ENCODE measurements at places on chromosomes 2 and 18.

DNA sequence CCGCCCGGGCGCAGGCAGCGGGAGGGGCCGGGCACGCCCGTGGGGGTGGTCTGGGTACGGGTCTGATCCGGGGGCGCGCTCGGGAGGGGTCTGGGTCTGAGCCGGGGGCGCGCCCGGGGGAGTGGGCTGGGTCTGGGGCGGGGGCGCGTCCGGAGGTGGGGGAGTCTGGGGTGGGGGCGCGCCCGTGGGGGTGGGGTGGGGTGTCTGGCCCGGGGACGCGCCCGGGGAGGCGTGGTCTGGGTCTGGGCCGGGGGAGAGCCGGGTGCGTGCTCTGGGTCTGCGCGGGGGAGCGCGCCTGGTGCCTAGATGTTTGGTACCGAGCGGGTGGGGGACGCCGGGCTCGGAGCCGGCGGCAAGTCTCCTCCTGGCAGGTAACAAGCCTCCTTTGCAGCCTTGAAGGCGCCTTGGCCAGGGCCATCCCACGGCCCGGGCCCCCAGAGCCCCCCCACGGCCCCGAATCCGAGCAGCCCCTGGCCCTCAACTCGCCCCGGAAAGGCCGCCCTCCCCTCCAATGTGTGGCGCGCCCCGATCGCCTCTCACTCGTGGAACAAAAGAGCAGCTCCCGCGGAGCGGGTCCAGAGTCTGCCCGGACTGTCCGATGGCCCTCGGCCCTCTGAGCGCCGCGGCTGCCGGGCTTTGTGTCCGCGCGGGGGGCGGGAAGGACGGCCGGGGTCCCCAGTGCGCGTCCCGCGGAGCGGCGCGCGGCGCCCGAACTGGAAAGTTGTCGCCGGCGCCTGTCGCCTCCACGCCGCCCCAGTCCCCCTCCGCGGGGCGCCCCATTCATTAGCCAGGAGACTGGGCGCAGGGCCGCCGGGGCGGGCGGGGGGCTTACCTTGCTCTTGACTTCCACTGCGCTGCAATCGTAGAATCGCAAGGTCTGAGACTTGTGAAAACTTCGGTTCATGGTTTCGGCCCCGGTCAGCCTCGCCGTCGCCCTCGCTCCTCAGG lies 595 bp downstream of the PARD6G start:
- DNase-seq, result no peak

- no peak for DNase-seq
Observed at GRCh38 chr18:515838-516237, 15.3 kb upstream of the COLEC12 start.

DNA sequence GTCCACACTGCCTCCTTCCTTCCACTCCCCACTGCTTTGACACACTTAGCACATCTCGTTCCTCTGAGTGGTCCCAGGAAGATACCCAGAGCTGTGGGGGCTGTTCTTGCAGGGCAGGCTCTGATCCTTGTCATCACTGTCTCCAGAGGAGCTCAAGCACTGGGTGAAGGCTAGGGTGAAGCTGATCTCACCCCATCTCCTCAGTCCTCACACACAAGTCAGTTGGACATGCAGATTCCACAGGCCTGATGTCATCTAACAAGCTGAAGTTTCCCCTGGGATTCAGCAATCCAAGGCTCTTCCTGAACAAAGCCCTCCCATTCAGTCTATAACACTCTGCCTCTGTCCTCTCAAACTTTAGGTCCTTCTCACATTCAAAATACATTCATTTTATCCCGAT lies 90.6 kb upstream of the RAB6C start:
- DNase-seq, result no peak

DNA sequence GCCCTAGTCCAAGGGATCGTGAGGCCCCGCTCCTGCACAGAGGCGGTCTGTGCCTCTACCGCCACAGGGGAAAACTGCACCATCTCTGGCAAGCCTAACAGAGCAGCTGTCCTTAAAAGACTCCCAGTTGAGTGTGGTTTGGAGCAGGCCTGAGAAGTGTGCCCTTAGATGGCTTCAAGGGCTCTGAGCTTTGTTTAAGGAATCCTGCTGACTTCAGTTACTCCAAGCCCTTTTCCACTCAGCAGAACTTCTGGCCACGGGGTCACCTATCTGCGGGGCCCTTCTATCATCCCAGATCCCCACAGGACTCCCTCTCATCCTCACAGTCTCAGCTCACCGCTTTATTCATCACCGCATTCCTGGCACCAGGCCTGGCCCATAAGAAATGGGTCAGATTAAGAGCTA lies 131.5 kb downstream of the CCDC74A start:
- no peak for DNase-seq

GRCh38 chr2:216069028-216069427 lies 12.6 kb downstream of the PECR start:
- no peak for DNase-seq

- no peak for DNase-seq
Observed at GRCh38 chr2:101253703-101254450, 1.2 kb downstream of the CNOT11 start.

- DNase-seq, result no peak
Observed at GRCh38 chr2:239162976-239163687, 237.7 kb downstream of the HDAC4 start.

DNA sequence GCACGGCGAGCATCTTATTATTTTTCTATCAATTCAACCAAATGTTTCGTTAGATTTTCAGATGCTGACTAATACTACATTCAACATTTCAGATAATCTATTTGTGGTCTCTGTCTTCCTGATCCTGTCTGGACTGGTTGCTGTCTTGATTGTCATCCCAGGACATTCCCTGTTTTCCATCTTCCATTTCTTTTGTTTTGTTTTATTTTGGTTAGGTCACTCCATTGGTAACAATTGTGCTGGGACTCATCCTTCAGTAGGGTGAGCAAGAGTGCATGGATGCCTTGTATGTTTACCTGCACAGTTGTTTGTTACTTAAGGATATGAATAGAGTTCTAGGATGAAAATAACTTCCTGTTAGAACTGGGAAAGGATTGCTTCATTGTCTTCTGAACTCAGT lies 55.9 kb upstream of the ACYP2 start:
- DNase-seq, result no peak

DNA sequence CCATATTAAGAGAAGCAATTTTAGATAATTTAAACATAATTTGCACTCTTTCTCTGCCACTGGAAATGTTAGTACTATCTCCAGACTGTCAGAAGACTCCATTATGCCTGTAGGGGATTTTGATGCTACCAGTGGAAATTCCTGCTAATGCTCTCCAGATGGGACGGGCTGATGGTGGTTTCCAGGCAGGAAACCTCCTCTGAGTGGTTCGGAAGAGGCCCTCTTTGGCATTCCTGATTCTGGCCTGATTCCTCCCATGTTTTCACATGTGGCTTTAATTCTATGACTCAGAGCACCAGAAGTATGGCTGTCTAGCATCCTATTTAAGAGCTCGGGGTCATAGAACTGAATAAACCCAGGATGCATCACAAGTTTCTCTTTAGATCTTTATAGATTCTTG lies 70.9 kb upstream of the ST6GAL2 start:
- DNase-seq, result no peak

- no peak for DNase-seq
Observed at GRCh38 chr2:226079196-226079595, 679.7 kb downstream of the NYAP2 start.

DNA sequence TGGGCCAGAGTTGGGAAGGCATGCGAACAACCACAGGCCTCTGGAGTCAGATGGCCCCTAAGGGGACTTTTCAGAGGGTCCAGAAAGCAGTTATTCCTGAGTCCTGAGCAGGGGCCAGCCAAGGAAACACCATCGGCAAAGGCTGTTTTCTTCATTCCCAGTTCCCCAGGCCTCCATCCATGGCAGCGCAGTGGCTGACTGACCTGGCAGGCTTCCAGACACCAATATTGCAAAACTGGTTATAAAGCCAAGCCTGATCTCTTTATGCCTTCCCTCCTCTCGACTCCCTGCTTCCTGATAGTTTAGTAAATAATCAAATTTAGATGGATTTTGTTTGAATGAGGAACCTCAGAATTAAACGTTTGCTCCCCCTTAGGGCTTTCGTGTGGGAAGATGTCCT lies 133.4 kb upstream of the ITGA6 start:
- DNase-seq, result no peak

- no peak for DNase-seq
Observed at GRCh38 chr18:63762518-63762917, 12.7 kb upstream of the SERPINB7 start.

- no peak for DNase-seq
Observed at GRCh38 chr2:218849721-218850120, 9.9 kb upstream of the WNT6 start.
